ENCODE measurements at places on chromosomes 1 and 21. TPM values are rescaled to one million over a fixed set of nuclear protein-coding genes. Genes with fewer than 3 reads are reported as not detected.
A peak's percentile ranks its signal among the peaks of the same experiment; 100 is the strongest.

Gene CITED4
- 10.0 TPM for polyA plus RNA-seq

Gene MAP1LC3C
- 0.38 TPM for polyA plus RNA-seq

Gene GALNT2
- polyA plus RNA-seq = 7.9 TPM

Gene FCRL2
- 96.6 TPM for polyA plus RNA-seq

Gene UBE2U
- not detected for polyA plus RNA-seq

Gene LCE3D
- not detected for polyA plus RNA-seq

Gene TTC34
- 0.09 TPM for polyA plus RNA-seq

Gene CHODL
- polyA plus RNA-seq = 2.0 TPM

Gene PFDN2
- 133 TPM for polyA plus RNA-seq

Gene CFHR3
- polyA plus RNA-seq = 0.08 TPM

Gene NR1I3
- not detected for polyA plus RNA-seq

Gene SLC30A10
- polyA plus RNA-seq = not detected

Gene GJA5
- 5.7 TPM for polyA plus RNA-seq

Gene DHRS3
- polyA plus RNA-seq = 19.5 TPM

Gene ETV3L
- polyA plus RNA-seq = not detected

Gene KIF21B
- polyA plus RNA-seq = 3.0 TPM

- H3K4me3 ChIP-seq = peak overlapping the region; percentile 38
- peak overlapping the region; percentile 17 for H3K27ac ChIP-seq
- no peaks in the 10 kb centered on the region for H3K36me3 ChIP-seq
Measured at GRCh38 chr1:31394584-31395193, 18.3 kb upstream of the SERINC2 start.

GRCh38 chr1:191760016-191760415 is 398.2 kb upstream of the RGS18 start:
- H3K36me3 ChIP-seq = no peaks in the 10 kb centered on the region
- H3K4me1 ChIP-seq = no peaks in the 10 kb centered on the region
- H3K27me3 ChIP-seq = no peaks in the 10 kb centered on the region
- no peak overlapping the region for H3K27ac ChIP-seq
- H3K4me3 ChIP-seq = no peak overlapping the region
- no peak for DNase-seq

- no peak overlapping the region for H3K4me3 ChIP-seq
- DNase-seq = no peak
- peaks cover 5% of the 10 kb centered on the region for H3K27me3 ChIP-seq
- no peaks in the 10 kb centered on the region for H3K4me1 ChIP-seq
- H3K27ac ChIP-seq = no peak overlapping the region
Measured at GRCh38 chr1:38827318-38827717, 32.3 kb downstream of the RRAGC start.

- DNase-seq = no peak
- H3K27me3 ChIP-seq = no peaks in the 10 kb centered on the region
- H3K4me3 ChIP-seq = no peak overlapping the region
- H3K4me1 ChIP-seq = no peaks in the 10 kb centered on the region
- H3K27ac ChIP-seq = no peak overlapping the region
Measured at GRCh38 chr1:183301239-183301638, 115.2 kb downstream of the LAMC2 start.

DNA sequence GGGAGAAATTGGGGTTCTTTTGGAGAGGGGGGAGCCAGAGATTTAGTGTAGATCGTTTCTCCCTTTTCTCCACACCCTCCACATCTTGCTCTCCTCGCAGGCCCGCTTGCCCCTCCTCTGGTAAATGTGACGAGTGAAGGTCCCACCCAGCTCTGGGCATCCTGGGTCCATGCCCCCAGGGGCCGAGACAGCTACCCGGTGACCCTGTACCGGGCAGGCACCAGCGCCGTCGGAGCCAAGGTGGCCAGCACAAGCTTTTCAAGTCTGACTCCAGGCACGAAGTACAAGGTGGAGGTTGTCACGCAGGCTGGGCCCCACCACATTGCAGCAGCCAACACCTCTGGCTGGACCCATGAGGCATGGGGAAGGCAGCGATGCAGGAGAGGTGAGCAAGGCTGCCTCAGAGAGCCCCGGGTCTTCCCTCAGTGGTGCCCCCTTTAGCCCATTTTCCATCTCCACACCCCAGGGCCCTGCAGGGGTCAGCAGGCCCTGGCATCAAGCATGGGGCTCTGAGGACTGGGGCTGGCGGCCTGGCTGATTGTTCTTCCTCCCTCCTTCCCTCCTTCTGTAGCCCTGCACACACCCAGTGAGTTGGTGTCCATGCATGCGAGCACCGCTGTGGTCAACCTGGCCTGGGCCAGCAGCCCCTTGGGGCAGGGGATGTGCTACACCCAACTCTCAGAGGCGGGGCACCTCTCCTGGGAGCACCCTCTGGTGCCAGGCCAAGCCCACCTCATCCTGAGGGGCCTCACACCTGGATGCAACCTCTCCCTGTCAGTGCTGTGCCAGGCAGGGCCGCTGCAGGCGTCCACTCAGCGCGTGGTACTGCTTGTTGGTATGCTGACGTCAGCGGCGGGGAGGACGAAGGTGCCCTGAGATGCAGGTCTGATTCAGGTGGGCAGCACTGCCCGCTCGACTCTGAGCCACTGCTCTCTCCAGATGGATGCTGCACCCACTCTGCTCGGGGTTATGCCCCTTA is 16.4 kb upstream of the LGR6 start:
- H3K27ac ChIP-seq = no peak overlapping the region
- DNase-seq = no peak
- H3K4me3 ChIP-seq = no peak overlapping the region
- H3K36me3 ChIP-seq = no peaks in the 10 kb centered on the region
- H3K27me3 ChIP-seq = no peaks in the 10 kb centered on the region
- no peaks in the 10 kb centered on the region for H3K4me1 ChIP-seq

GRCh38 chr21:24183077-24183476 is 1424.2 kb downstream of the MRPL39 start:
- no peak overlapping the region for H3K27ac ChIP-seq
- H3K4me3 ChIP-seq = no peak overlapping the region
- no peaks in the 10 kb centered on the region for H3K36me3 ChIP-seq
- no peaks in the 10 kb centered on the region for H3K27me3 ChIP-seq

- no peak overlapping the region for H3K4me3 ChIP-seq
- H3K4me1 ChIP-seq = no peaks in the 10 kb centered on the region
- no peaks in the 10 kb centered on the region for H3K36me3 ChIP-seq
Measured at GRCh38 chr1:160148121-160148520, 3.3 kb upstream of the ATP1A4 start.

- peaks cover 22% of the 10 kb centered on the region for H3K4me1 ChIP-seq
- no peak overlapping the region for H3K4me3 ChIP-seq
- H3K27me3 ChIP-seq = no peaks in the 10 kb centered on the region
- peak overlapping the region; percentile 62 for H3K27ac ChIP-seq
- H3K36me3 ChIP-seq = no peaks in the 10 kb centered on the region
Measured at GRCh38 chr1:34842952-34843371, 16.6 kb downstream of the SMIM12 start.

DNA sequence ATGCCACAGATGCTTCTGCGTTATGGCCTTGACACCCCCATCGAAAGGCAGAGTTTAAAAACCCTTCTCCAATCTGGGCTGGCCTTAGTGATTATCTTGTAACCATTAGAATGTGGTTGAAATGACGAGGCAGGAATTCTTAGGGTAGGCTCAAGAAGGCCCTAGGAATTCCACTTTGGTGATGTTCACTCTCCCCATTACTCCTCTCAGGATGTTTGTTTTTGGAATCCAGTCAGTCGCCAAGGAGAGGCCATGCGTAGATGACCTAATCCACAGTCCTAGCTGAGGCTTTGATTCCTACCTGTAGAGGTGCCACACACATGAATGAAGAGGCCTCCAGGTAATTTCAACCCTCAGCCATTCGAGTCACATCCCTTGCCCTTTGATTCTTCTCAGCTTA is 318.2 kb downstream of the NEGR1 start:
- no peak for DNase-seq
- H3K4me1 ChIP-seq = no peaks in the 10 kb centered on the region
- H3K36me3 ChIP-seq = no peaks in the 10 kb centered on the region
- no peak overlapping the region for H3K27ac ChIP-seq
- no peaks in the 10 kb centered on the region for H3K27me3 ChIP-seq

DNA sequence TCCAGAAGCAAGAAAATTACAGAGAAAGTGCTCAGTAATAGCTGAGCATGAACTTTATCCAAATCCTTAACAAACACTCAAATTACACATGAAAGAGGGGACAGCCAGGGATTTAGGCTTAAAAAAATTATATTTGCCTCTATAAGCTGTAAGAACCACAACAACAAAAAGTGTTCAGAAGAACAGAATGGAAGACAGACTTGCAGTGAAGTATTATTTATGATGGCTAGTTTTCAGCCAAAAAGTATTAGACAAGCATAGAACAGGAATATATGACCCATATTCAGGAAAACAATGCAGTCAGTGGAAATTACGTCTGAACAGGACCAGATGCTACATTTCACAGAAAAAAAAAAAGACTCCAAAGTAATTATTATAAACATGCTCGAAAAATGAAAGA is 1246.3 kb downstream of the NCAM2 start:
- no peaks in the 10 kb centered on the region for H3K27me3 ChIP-seq
- DNase-seq = no peak
- H3K36me3 ChIP-seq = no peaks in the 10 kb centered on the region
- no peak overlapping the region for H3K4me3 ChIP-seq
- H3K4me1 ChIP-seq = no peaks in the 10 kb centered on the region
- H3K27ac ChIP-seq = no peak overlapping the region

DNA sequence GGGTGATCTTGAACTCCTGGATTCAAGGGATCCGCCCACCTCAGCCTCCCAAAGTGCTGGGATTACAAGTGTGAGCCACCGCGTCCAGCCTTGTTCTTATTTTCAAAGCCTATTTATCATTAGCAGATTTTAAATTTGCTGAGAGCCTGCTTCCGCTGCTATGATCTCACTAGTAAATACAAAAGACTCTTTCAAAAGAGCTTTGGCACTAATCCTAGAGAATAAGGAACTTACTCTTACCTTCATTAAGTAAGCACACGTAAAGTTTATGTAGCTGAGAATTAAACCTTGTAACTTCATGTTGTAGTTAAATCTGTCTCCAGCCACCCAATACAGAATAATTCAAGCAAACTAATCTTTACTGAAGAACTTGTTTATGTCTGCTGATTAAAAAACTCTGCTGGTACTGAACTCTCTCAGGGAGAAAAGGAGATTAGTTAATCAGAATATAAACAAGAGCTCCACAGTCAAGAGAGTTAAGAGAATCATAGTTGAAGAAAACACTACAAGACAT is 72.3 kb downstream of the RUSC1 start:
- H3K27me3 ChIP-seq = no peaks in the 10 kb centered on the region
- no peak overlapping the region for H3K4me3 ChIP-seq
- no peak overlapping the region for H3K27ac ChIP-seq
- peaks cover 40% of the 10 kb centered on the region for H3K36me3 ChIP-seq
- H3K4me1 ChIP-seq = no peaks in the 10 kb centered on the region

- no peaks in the 10 kb centered on the region for H3K36me3 ChIP-seq
- no peak overlapping the region for H3K4me3 ChIP-seq
Measured at GRCh38 chr1:115051850-115052249, 22.2 kb downstream of the TSHB start.

DNA sequence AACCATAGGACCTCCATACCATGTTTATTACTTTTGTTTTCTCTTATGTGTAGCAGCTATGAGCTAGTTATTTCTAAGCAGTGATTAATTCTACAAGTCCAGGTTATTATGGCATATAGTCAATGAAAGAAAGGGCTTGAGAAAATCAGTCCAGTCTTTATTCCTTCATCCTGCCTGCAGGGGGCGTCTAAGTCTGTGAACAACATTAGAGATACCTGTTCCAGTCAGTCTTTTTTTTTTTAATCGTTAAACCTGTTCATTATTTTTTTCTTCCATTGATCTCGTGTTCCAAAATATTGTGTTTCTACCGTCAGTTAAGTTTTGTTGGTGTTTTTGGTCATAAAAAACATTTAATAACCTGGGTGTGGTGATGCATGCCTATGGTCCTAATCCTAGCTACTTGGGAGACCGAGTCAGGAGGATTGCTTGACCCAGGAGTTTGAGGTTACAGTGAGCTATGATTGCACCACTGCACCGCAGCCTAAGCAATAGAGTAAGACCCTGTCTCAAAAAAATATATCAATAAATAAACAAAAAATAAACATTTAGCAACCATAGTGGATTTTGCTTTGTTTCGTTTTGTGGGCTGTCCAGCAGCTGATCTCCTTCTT is 29.4 kb upstream of the CD2 start:
- no peaks in the 10 kb centered on the region for H3K36me3 ChIP-seq
- H3K4me3 ChIP-seq = no peak overlapping the region
- no peak overlapping the region for H3K27ac ChIP-seq

DNA sequence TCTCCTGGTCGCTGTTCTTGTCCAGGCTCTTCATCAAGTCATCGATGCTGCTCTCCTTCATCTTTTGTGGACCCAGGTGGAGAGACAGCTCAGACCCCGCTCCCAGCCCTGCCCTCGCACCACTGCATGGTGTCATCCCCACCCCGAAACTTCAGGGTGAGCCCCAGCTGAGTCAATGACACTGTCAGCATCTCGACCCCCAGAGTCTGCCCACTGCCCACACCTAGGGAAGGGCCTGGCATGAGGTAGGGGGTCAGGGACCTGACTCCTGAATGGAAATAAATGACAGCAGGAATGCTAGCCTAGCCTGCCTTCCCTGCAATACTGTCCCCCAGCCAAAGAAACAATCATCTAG is 1.6 kb upstream of the S100A6 start:
- no peak overlapping the region for H3K27ac ChIP-seq
- peaks cover 68% of the 10 kb centered on the region for H3K4me1 ChIP-seq
- peak; percentile 73 for DNase-seq
- no peaks in the 10 kb centered on the region for H3K36me3 ChIP-seq
- H3K27me3 ChIP-seq = no peaks in the 10 kb centered on the region

GRCh38 chr1:203860396-203861025 is 888 bp upstream of the SNRPE start:
- no peaks in the 10 kb centered on the region for H3K27me3 ChIP-seq
- peaks cover 6% of the 10 kb centered on the region for H3K4me1 ChIP-seq
- no peaks in the 10 kb centered on the region for H3K36me3 ChIP-seq
- H3K4me3 ChIP-seq = peak overlapping the region; percentile 98
- peak overlapping the region; percentile 76 for H3K27ac ChIP-seq
- no peak for DNase-seq

DNA sequence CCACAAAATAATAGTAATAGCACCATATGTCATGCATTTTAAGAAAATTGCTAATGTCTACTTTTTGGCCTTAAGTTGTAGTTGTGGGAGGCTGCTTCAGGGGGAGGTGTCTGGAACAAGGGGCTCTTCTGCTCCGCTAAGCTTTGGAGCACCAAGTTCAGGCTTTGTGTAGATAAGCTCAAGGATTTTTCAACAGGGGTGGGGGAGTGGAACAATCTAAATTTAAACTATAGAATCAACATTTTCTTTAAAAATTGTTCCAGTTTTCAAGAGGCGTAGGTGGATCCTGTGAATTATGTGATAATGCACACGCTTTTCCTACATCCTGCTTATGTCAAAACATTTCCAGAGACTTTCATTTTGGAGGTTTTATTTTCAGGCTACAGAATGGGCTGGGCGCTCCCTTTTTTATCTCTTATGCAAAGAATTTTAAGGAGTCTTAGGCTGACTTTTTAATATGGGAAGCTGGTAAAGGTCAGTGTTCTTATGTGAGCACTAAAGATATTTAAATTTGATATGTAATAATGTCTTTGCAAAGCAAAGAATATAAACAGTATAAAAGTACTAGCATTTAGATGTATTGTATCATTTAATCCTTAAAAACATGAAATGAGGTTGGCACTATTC is 9.9 kb downstream of the ATP1A1 start:
- DNase-seq = no peak
- H3K27ac ChIP-seq = peak overlapping the region; percentile 26
- H3K4me3 ChIP-seq = no peak overlapping the region
- H3K4me1 ChIP-seq = peaks cover 63% of the 10 kb centered on the region
- no peaks in the 10 kb centered on the region for H3K27me3 ChIP-seq

- no peaks in the 10 kb centered on the region for H3K27me3 ChIP-seq
- peak overlapping the region; percentile 84 for H3K27ac ChIP-seq
- H3K36me3 ChIP-seq = no peaks in the 10 kb centered on the region
- H3K4me1 ChIP-seq = peaks cover 31% of the 10 kb centered on the region
- no peak for DNase-seq
- H3K4me3 ChIP-seq = peak overlapping the region; percentile 48
Measured at GRCh38 chr1:65002156-65002507, 35.8 kb upstream of the JAK1 start.

All from spleen (tissue), 13 donors.